ENCODE measurements at places on chromosomes 6 and 20.

- no peak for DNase-seq
Observed at GRCh38 chr6:30570263-30570662, 979 bp upstream of the ABCF1 start.

GRCh38 chr20:61499859-61500554 lies 247.9 kb downstream of the CDH4 start:
- no peak for DNase-seq

- DNase-seq, result no peak
Observed at GRCh38 chr6:25953733-25954132, 8.9 kb upstream of the TRIM38 start.

DNA sequence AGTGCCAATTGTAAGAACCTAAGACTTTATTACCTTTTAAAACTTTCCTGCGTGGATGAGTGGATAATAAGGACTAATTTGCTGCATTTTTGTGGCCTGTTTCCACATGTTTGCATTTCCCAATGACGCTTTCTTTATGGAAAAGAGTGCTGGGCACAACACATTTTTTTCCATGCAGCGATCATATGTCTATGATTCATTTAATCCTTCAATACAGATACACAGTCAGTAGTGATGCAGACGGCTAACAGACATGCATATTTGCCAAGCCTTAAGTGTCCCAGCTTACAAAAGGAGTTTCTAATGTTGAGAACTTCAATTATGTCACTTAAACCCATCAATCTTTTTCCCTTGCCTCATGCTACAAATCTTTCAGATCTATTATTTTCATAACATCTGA lies 239.8 kb upstream of the PREP start:
- DNase-seq, result no peak

- DNase-seq, result no peak
Observed at GRCh38 chr6:154266560-154267099, 90.0 kb downstream of the IPCEF1 start.

DNA sequence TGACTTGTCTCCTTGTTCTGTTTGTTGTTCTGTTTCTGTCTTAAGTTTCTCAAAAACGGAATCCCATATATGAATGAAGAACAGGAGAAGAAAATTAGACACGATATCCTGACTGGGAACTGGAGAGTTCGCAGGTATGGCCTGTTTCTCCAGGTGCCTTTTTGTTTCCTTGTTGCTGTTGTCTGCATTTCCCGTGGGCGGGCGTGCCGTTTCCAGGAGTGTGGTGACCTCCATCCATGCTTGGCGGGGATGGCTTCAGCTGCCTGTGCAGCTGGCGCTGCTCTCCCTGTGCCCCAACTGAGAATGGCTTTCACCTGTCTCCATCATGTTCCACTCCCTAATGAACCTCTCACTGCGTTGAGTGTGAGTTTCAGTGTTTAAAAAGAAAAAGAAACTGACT lies 4.4 kb downstream of the PNLDC1 start:
- DNase-seq, result no peak

GRCh38 chr20:12153628-12154027 lies 235.9 kb downstream of the BTBD3 start:
- no peak for DNase-seq

DNA sequence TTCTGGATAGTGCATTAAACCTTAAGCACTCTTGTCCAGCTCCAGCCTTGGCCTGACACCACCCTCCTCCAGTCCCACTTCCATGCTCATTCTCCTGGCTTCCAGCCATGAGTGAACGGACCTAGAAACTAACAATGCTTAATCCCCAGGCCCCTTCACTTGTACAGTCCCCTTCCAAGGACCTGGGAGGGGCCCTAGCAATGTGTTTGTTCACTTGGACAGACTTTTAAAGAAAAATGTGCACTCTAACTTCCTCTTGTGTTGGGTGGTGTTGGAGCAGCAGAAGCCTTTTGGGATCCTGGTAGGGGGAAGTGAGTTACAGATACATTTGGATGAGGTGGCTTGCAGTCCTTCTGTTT lies 48.9 kb upstream of the CCN6 start:
- DNase-seq, result no peak

DNA sequence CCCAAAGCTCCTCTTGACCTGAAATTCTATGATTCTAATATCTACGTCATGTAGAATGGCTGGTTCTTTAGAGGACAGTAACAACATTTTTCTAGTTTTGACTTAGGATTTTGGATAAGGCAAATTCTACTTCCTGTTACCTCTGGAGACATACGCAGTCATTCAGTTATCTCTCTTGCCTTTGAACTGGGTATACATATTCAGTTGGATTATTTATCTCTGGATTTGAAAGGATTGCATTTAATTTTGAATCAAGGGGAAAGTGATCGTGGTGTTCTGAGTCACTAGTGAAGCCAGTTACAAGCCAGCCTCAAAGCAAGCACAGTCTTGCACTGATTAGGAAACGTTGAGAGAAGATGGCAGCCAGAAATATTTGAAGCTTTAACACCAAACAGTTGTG lies 35.3 kb upstream of the BCAS1 start:
- DNase-seq, result no peak

DNA sequence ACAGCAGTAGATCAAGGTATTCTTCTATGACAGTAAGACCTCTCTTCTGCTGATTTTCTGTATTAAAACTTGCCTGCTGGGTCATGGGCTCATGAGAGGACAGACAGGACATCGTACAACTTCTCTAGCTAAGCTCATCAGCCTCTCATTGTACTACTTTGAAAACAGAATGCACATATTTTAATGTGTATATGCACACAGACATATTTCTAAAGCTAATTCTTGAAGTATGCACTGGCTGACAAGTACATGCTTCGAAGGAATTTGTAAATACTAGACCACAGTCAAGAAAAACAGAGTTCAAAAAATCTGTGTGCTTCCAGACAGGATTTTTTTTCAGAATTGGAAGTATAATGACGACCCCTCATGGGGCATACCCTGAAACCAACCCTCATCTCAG lies 81.7 kb upstream of the CD83 start:
- no peak for DNase-seq

DNA sequence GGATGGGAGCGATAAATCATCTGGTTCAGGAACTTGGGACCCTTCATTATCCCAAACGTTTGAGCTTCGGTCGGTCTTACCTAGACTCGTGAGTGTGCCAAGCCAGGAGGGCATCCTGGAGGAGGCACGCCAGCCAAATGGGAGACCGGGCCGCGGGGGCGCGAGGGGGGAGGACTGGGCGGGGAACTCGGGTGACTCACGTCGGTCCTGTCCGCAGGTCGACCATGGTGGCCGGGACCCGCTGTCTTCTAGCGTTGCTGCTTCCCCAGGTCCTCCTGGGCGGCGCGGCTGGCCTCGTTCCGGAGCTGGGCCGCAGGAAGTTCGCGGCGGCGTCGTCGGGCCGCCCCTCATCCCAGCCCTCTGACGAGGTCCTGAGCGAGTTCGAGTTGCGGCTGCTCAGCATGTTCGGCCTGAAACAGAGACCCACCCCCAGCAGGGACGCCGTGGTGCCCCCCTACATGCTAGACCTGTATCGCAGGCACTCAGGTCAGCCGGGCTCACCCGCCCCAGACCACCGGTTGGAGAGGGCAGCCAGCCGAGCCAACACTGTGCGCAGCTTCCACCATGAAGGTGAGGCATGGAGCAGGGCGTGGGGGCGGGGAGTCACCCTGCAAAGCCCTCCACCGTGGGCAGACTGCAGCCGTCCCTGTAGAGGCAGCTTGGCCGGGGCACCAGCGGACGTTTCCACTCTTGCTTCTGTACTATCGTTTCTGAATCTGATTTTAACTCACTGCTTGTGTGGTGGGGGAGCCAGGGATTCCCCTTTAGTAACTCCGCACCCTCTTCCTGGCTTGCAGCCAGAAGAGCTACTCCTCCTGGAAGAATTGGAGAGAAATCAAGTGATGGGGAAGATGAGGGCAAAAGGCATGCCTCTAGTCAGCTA lies 2.7 kb downstream of the BMP2 start:
- peak; percentile 12 for DNase-seq

DNA sequence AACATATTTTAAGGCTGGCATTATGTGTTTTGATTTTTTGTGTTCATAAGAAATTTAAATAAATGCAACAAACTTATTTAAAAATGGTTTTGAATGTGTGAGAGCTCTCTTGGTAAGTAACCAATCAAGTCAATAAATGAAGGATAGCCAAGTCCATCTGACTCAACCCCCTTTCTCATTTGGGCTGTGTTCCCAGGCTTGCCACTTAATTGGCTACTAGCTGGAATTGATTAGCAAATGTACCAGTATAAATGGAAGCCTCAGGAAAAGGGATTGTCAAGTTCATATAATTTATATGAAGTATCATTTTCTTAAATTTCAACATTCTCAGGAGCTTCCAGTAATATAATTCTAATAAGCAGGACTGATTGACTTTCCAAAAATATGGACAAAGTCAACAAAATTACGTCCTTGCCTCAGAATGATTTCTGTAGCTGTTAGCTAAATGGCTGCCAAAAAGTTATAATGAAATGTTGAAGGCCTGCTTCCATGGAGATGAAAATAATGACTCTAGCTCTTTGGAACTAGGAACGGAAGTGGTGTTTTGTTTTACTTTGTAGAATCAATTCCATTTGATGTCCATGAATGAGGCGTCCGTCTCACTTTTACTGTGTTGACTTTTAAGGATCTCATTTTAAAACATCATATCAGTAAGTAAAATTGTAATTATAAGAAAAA lies 614.9 kb downstream of the CDH26 start:
- DNase-seq, result no peak

- no peak for DNase-seq
Observed at GRCh38 chr6:158257425-158257759, 54.9 kb upstream of the TULP4 start.

DNA sequence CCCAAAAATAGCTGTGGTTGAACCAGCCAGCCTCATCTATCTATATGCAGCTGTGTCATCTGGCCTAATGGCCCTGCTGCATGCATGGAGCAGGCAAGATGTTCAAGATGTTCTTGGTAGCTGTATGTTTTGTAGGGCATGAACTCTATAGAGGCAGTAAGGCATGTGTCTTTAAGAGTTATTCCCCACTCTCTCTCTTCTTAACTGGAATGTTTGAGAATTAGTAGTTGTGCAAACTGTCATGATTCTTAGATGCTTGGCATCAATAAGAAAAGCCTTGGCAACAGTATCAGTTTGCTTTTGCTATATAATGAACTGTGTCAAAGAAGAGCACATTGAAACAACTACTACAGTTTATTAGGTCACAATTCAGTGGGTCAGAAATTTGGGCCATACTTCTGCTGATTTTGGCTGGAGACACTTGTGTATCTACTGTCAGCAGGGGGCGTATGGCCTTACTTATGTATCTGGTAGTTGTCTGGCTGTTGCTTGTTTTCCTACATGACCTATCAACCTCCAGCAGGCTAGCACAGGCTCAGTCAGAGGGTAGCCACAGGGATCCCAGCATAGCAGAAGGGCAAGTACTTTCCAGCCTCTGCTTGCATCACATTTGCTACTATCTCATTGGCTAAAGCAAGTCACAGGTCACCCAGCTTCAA lies 56.1 kb upstream of the LAMP5 start:
- DNase-seq, result no peak

DNA sequence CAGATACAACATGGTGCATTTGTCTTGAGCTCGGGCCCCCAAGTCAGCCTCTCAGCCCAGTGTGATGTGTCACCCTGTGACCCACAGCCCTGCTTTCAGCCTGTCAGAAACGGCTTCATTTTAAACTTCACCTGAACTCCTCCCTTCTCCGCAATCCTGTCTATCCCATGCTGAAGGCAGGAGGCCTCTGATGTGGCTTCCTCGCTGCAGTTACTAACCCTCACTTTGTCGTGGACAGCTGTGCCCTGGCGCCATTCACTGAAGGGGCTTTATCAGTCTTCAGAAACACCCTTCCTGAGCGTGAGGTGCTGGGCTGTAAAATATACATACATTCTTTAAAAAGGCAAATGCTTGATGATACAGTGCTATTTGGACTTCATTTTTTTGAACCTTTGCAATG lies 7.9 kb upstream of the ENTPD6 start:
- no peak for DNase-seq

DNA sequence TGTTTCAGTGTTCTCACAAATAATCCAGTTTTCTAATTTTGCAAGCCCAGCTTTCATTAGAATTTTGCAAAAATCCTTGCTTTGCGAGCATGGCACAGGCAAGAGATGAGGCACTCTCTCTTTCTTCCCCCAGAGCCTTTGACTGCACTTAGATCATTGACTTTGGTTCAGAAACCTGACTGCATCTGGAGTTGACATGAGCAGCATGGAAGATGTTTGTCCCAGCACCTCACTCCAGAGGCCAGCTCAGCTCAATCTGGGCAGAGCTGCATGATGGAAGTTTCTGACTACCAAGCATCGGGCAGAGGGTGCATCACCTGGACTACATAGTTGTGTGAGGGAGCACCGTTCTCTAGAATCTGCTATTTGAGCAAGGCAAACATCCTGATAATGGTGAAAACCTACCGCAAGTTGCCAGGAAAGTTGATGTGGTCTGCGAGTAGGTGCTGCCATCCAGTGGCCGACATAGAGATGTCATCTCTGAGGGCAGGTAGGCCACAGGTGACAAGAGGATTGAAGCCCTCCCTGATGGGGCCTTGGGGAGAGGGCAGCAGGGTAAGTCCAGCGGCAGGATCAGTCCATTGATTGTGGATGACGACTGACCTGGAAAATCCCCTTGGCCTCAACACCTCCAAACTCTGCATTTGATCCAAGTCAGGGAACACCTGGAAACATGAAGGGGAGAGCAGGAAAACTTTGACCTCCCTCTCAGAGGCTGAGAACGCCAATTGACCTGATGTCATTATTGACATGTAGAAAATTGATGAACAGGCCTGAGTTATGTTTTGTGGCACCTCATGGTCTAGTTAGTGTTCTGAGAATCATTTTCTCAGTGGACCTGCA lies 3.8 kb upstream of the LPA start:
- DNase-seq, result peak; percentile 44

DNA sequence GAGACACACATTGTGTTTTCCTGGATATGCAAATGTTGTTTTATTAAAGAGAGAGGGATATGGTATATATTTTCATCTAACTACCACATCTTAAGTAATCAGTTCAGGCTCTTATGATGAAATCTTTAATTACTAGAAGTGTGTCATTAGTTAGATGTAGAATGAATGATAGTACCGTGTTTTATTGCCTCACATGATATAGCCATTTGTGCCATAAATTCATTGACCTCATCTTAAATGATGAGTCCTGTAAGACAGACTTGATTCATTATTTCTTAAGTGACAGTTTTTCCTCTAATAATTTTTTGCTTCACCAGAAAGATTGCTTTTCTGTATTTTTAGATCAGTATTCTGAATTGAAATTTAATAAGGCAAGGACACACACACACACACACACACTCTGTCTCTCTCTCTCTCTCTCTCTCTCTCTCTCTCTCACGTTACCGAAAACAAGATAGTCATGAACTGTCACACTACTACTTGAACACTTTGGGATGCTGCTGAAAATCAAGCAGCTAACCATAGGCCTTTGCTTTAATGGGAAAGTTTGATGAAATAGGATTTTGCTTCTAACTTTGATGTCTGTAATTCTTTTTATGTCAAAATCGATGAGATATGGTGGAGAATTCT lies 140.5 kb downstream of the SOBP start:
- DNase-seq, result no peak

Measured in GM13976 (cell line).